Forelimb muscle (tissue), 1 donor: ENCODE measurements at places on chromosomes 2 and 18. TPM values are rescaled to one million over a fixed set of nuclear protein-coding genes. Genes with fewer than 3 reads are reported as not detected.

DNA sequence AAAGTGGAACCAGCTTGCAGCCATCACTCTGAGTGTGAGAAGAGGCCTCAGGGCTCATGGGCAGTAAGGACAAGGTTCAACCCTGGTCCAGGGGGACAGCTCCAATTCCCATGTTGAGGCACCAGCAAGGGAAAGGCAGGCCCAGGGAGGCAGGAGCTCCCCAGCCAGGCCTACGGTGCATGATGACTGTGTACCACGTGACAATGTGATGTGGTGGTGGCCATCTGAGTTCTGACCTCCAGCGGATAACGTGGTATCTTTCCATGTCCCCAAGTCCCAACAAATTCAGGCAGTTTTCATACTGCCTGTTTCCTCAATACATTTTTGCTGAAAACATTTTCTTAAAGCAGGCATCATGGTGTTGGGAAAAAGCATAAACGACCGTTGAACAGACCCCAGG is 36.1 kb upstream of the COL6A3 start:
- DNase-seq, result no peak

GRCh38 chr2:70936979-70937811 is 1.5 kb downstream of the ATP6V1B1 start:
- DNase-seq, result no peak

DNA sequence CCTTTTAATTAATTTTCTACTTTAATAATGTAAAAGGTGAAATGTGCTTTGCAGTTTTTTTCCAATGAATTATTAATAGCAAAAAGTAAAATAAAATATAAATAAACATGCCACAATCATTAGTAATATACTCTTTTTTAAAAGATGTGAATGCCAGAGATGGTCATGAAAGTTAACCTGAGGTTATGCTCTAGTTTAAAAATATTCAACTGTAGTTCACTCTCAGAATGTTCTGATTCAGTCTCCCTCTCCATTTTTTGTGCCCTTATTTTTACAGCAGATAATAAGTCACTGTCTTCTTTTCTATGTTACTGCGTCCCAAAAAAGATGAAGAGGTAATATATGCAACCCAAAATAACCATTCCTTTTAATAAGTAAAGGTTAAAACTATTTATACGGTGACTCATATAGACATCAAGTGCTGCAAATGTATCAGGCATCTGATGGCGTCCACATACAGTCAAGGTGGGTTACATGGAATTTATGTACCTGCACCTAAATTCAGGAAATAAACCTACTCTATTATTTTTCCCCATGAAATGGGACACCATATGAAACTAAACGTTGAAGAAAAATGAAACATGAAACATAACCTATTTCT is 153.6 kb upstream of the ZNF804A start:
- no peak for DNase-seq

GRCh38 chr2:64985447-64985846 is 3.8 kb upstream of the SLC1A4 start:
- DNase-seq, result no peak

- no peak for DNase-seq
These were observed 319.8 kb upstream of the HNRNPA3 start for GRCh38 chr2:176892676-176893226.

DNA sequence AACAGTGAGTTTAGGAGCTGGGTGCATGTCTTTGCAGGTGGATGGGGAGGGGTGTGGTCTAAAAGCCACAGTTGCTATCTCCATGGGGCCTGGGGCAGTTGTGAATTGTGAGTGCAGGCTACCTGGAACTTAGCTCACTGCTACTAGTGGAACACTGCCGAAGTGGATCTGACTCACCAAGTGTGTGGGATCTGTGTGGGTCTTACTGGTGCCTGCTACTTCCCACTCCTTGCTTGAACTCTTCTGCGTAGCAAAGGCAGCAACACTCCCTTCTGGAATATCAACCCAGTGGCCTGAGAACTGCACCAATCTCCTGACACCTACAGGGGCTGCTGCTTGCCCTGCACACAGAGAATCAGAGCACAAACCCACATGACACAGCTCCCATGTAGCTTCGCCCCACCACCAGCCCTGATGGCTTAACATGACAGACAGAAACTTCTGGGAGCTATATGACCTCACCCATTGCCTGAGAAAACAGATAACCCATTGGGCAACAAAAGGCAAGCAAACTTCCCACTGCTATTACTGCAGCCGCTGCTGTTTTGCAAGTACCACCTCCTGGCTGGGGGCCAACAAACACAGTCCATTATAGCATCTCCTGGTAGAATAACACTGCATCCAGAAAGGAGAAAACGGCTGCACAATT is 455.1 kb upstream of the DDX18 start:
- no peak for DNase-seq

The VSNL1 gene
- 4.9 TPM for polyA plus RNA-seq

The SNTG2 gene
- polyA plus RNA-seq, result 0.46 TPM

DNA sequence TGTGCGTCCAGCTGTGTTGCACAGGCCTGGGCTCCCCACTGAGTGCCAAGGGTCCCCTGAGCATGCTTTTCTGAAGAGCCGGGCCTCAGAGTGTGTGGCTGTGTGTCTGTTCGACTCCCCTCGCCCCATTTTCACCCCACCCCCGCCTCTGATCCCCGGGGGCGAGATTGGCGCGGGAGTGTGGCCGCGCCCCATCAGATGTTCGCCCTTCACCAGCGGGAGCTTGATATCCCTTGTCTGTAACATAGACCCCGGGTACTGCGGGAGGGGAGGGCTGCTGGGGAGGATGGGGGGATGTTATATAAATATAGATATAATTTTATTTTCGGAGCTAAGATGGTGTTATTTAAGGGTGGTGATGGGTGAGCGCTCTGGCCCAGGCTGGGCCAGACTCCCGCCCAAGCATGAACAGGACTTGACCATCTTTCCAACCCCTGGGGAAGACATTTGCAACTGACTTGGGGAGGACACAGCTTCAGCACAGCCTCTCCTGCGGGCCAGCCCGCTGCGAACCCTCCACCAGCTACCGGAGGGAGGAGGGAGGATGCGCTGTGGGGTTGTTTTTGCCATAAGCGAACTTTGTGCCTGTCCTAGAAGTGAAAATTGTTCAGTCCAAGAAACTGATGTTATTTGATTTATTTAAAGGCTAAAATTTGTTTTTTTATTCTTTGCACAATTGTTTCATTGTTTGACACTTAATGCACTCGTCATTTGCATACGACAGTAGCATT is 1.5 kb downstream of the RHOB start:
- DNase-seq, result no peak

The ARHGAP25 gene
- 2.6 TPM for polyA plus RNA-seq

The MC5R gene
- polyA plus RNA-seq, result 3.1 TPM

The C1QL2 gene
- not detected for polyA plus RNA-seq

- DNase-seq, result no peak
These were observed 45.6 kb downstream of the REL start for GRCh38 chr2:60926741-60927552.
